Left ventricle myocardium inferior (tissue), 1 donor: ENCODE measurements at places on chromosomes 11 and 22. TPM values are rescaled to one million over a fixed set of nuclear protein-coding genes. Genes with fewer than 3 reads are reported as not detected.

HBE1 gene
- not detected for total RNA-seq

GNAZ gene
- total RNA-seq: 2.9 TPM

TRPM5 gene
- total RNA-seq: not detected

SEC14L3 gene
- total RNA-seq: not detected

APOL3 gene
- total RNA-seq: 21.3 TPM

C11orf21 gene
- 36.0 TPM for total RNA-seq

C11orf91 gene
- not detected for total RNA-seq

MFRP gene
- total RNA-seq: not detected

GAL gene
- total RNA-seq: 0.58 TPM

TYR gene
- not detected for total RNA-seq

TLCD5 gene
- total RNA-seq: 9.7 TPM

PGA5 gene
- not detected for total RNA-seq

GALR3 gene
- total RNA-seq: not detected

CD248 gene
- total RNA-seq: 12.3 TPM

HBG2 gene
- total RNA-seq: not detected

SLC22A12 gene
- not detected for total RNA-seq

ZFPL1 gene
- total RNA-seq: 23.1 TPM

CCDC87 gene
- total RNA-seq: 0.41 TPM

ANKK1 gene
- not detected for total RNA-seq
